Astrocyte (in vitro differentiated cells and primary cell): ENCODE measurements at places on chromosomes 11 and 22. TPM values are rescaled to one million over a fixed set of nuclear protein-coding genes. Genes with fewer than 3 reads are reported as not detected.

SPI1 gene
- total RNA-seq = not detected in 2 replicates

SLC22A6 gene
- not detected in 2 replicates for total RNA-seq

LAYN gene
- total RNA-seq = 47.5 and 54.5 TPM in 2 replicates

MYO18B gene
- 0.07 TPM in 2 replicates for total RNA-seq

CATSPERZ gene
- total RNA-seq = not detected in 2 replicates

SAMM50 gene
- 63.4 and 65.2 TPM in 2 replicates for total RNA-seq

OR2AG1 gene
- total RNA-seq = not detected in 2 replicates

USP2 gene
- total RNA-seq = 6.5 and 6.7 TPM in 2 replicates

RAG2 gene
- not detected in 2 replicates for total RNA-seq

CCDC89 gene
- total RNA-seq = 0.26 and 0.30 TPM in 2 replicates

DEPDC5 gene
- total RNA-seq = 13.0 and 16.2 TPM in 2 replicates

GGT1 gene
- total RNA-seq = 2.9 and 3.1 TPM in 2 replicates

CEND1 gene
- 0.59 and 0.62 TPM in 2 replicates for total RNA-seq

IGLL5 gene
- not detected in 2 replicates for total RNA-seq

ZNF195 gene
- total RNA-seq = 42.1 and 57.5 TPM in 2 replicates

CNGA4 gene
- total RNA-seq = 0.16 and 0.31 TPM in 2 replicates

C11orf21 gene
- total RNA-seq = not detected in 2 replicates

ARHGAP8 gene
- total RNA-seq = 1.3 and 2.8 TPM in 2 replicates

PATE4 gene
- not detected in 2 replicates for total RNA-seq

PRR14L gene
- 59.6 and 69.8 TPM in 2 replicates for total RNA-seq

LRP4 gene
- 19.0 and 19.9 TPM in 2 replicates for total RNA-seq

TSGA10IP gene
- not detected in 2 replicates for total RNA-seq

FGF4 gene
- not detected in 2 replicates for total RNA-seq

EFEMP2 gene
- total RNA-seq = 97.3 and 119 TPM in 2 replicates

RFPL1 gene
- not detected in 2 replicates for total RNA-seq

FGF19 gene
- total RNA-seq = not detected in 2 replicates

WNT7B gene
- total RNA-seq = 1.6 and 1.7 TPM in 2 replicates

RAB39A gene
- 0.67 and 1.5 TPM in 2 replicates for total RNA-seq

TRIM51 gene
- not detected in 2 replicates for total RNA-seq
